ENCODE measurements at places on chromosomes 7 and 10. TPM values are rescaled to one million over a fixed set of nuclear protein-coding genes. Genes with fewer than 3 reads are reported as not detected.

Gene LGI1
- polyA plus RNA-seq = 0.89 TPM

Gene CYP2E1
- polyA plus RNA-seq = not detected

Gene CRYGN
- 0.17 TPM for polyA plus RNA-seq

Gene AKR1C8
- polyA plus RNA-seq = not detected

DNA sequence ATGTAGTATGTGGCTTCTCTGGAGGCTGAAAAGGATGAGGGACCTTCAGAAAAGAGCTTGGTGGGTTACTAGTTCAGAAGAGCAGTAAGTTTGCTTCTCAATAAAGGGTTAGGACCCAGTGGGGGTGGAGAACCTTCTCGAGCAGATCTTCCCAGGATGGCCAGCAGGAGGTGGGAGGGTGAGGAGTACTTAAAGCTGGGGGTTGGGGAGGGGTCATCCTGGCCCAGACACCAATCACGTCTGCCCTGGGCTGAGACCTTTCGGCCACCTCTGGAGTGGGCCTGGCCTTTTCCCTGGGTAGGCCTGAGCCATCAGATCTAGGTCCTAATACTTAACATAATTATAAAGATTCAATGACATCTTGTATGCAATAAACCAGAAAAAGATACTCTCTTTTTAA, 149.0 kb upstream of the TCF7L2 start:
- H3K4me1 ChIP-seq = no peaks in the 10 kb centered on the region
- DNase-seq = no peak
- no peaks in the 10 kb centered on the region for H3K36me3 ChIP-seq

DNA sequence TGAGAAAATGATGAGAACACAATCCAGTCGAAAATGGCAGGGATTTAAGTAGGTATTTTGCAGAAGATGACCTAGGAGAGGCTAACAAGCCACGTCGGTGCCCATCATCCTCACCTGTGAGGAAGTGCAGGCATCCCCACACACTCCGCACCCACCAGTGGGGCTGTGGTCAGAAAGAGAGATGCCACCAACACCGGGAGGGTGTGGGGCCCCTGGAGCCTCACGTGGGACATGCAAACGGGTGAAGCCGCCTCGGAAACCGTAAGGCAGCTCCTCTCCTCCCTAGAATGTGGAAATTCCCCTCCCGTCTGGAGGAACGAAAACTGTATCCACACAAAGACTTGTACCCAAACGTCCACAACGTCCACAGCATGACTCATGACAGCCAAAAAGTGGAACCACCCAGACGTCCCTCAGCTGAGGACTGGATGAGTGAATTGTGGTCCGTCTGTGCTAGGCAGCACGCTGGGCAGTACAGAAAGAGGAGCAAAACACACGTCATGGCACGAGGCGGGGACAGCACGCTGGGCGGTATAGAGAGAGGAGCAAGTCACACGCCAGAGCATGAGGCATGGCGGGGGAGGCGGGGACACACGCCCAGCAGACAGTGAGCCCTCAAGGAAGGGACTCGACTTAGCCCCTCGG, 246.0 kb downstream of the ELFN1 start:
- peaks cover 12% of the 10 kb centered on the region for H3K4me1 ChIP-seq
- no peaks in the 10 kb centered on the region for H3K36me3 ChIP-seq
- DNase-seq = no peak
- H3K27me3 ChIP-seq = no peaks in the 10 kb centered on the region
- no peak overlapping the region for H3K27ac ChIP-seq

- no peak overlapping the region for H3K4me3 ChIP-seq
- H3K4me1 ChIP-seq = no peaks in the 10 kb centered on the region
- DNase-seq = no peak
- no peaks in the 10 kb centered on the region for H3K27me3 ChIP-seq
Observed at GRCh38 chr7:139455789-139456188, 27.7 kb downstream of the KLRG2 start.

GRCh38 chr10:131786756-131787605, 113.8 kb upstream of the PPP2R2D start:
- no peak overlapping the region for H3K27ac ChIP-seq
- H3K36me3 ChIP-seq = no peaks in the 10 kb centered on the region
- no peak overlapping the region for H3K4me3 ChIP-seq
- no peaks in the 10 kb centered on the region for H3K4me1 ChIP-seq

- no peaks in the 10 kb centered on the region for H3K27me3 ChIP-seq
- H3K4me1 ChIP-seq = peaks cover 64% of the 10 kb centered on the region
- peak; percentile 94 for DNase-seq
Observed at GRCh38 chr10:97714401-97715258, 1.1 kb downstream of the MARVELD1 start.

GRCh38 chr7:18724318-18724717, 228.8 kb downstream of the HDAC9 start:
- no peak for DNase-seq
- no peak overlapping the region for H3K27ac ChIP-seq
- H3K27me3 ChIP-seq = no peaks in the 10 kb centered on the region
- no peaks in the 10 kb centered on the region for H3K36me3 ChIP-seq

GRCh38 chr10:72490951-72491350, 134.9 kb downstream of the MICU1 start:
- no peaks in the 10 kb centered on the region for H3K36me3 ChIP-seq
- H3K27ac ChIP-seq = no peak overlapping the region
- no peaks in the 10 kb centered on the region for H3K4me1 ChIP-seq
- no peaks in the 10 kb centered on the region for H3K27me3 ChIP-seq
- no peak for DNase-seq

- DNase-seq = peak; percentile 72
- no peaks in the 10 kb centered on the region for H3K4me1 ChIP-seq
- peak overlapping the region; percentile 35 for H3K4me3 ChIP-seq
- H3K27me3 ChIP-seq = peaks cover 20% of the 10 kb centered on the region
Observed at GRCh38 chr10:117216611-117217195, 19.4 kb downstream of the KCNK18 start.

DNA sequence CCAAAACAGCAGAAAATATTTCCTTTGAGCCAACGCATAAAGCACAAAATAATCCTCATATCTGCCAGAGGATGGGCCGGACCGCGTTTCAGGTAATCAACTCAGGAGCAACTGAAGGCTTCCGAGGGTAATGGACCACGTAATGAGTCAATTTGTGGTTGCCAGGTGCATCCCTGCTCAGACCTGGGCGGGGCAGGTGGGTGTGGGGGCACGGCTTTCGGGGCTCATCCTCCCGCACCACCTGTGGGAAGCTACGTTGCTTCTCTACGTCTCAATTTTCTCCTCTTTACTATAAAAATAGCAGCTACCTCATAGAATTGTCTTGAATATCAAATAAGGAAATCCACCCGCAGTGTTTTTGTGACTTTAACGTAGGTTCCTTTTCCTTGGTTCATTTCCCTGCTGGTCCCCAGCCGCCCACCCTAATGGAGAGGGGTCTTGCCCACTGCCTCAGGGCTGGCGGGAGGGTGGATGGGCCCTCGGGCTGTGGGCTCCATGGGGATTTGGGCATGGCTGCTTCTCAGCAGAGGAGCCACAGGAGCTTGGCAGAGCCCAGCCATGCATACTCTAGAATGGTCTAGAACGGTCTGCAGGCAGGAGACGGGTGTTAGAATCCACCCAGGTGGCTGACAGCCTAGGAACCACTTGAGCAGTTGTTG, 324.7 kb downstream of the ADARB2 start:
- no peak overlapping the region for H3K4me3 ChIP-seq
- H3K36me3 ChIP-seq = no peaks in the 10 kb centered on the region
- no peak for DNase-seq
- H3K4me1 ChIP-seq = no peaks in the 10 kb centered on the region
- H3K27me3 ChIP-seq = peaks cover 3% of the 10 kb centered on the region

DNA sequence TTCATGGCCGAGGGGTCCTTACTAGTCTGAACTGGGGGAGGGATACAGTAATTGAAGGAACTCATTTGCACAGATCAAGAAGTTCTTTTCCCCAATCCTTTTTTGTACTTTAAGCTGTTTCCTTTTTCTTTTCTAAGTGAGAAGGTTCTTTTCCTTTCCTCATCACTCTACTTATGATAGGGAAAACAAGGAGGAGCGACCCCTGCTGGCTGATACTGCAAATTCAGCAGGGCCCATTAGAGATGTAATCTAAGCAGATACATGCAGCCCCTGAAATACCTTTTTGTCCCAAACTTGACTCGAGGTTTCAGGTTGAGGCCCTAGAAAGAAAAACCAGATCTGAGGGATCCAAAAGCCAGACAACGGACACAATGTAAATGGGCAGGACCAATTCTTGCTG, 305.5 kb downstream of the DNAJB9 start:
- H3K36me3 ChIP-seq = no peaks in the 10 kb centered on the region
- no peak for DNase-seq
- H3K4me1 ChIP-seq = no peaks in the 10 kb centered on the region
- no peak overlapping the region for H3K27ac ChIP-seq

GRCh38 chr7:50613473-50613872, 48.3 kb upstream of the DDC start:
- peaks cover 7% of the 10 kb centered on the region for H3K36me3 ChIP-seq
- no peaks in the 10 kb centered on the region for H3K27me3 ChIP-seq
- peaks cover 17% of the 10 kb centered on the region for H3K4me1 ChIP-seq
- no peak overlapping the region for H3K4me3 ChIP-seq

GRCh38 chr10:70587045-70587658, 15.4 kb downstream of the PRF1 start:
- no peak overlapping the region for H3K27ac ChIP-seq
- no peak for DNase-seq
- no peak overlapping the region for H3K4me3 ChIP-seq
- H3K36me3 ChIP-seq = no peaks in the 10 kb centered on the region
- H3K4me1 ChIP-seq = no peaks in the 10 kb centered on the region
- H3K27me3 ChIP-seq = no peaks in the 10 kb centered on the region

DNA sequence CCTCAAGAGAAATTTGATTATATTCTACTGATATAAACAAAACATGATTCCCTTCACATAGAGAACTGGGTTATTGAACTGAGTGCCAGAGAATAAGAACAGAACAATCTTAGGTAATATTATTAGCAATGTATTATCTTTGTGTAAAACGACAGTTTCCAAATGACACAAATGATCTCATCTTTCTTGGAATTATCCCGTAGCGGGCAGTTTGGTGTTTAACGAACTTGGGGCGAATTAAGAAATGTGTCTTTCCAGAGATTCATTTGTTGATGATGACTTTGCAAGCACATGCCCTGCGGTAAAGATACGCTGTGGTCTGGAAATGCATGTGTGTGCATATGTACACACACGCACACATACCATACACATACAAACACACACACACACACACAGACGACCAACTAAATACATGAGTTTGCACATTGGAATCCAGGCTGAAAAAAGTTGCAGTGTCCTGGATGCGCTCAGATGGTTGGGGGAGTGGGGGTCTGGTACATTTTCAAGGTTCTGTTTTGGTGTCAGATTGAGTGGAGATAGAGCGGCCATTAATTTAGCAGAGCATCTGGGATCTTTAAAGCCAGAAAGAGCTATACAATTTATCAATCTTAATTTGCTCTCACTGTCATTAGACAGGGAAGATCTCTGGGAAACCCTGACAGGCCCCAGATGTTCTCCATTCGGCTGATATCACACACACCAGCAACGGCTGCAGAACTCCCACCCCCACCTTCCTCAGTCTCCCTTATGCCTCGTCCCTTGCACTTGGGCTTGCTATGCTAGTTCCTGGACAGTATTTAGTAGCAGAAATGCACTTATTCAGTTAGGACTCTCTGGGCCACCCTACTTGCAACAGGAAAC, 112.4 kb upstream of the FAM171A1 start:
- H3K4me1 ChIP-seq = no peaks in the 10 kb centered on the region
- H3K27me3 ChIP-seq = peaks cover 3% of the 10 kb centered on the region
- no peak overlapping the region for H3K4me3 ChIP-seq
- no peak for DNase-seq
- no peak overlapping the region for H3K27ac ChIP-seq

DNA sequence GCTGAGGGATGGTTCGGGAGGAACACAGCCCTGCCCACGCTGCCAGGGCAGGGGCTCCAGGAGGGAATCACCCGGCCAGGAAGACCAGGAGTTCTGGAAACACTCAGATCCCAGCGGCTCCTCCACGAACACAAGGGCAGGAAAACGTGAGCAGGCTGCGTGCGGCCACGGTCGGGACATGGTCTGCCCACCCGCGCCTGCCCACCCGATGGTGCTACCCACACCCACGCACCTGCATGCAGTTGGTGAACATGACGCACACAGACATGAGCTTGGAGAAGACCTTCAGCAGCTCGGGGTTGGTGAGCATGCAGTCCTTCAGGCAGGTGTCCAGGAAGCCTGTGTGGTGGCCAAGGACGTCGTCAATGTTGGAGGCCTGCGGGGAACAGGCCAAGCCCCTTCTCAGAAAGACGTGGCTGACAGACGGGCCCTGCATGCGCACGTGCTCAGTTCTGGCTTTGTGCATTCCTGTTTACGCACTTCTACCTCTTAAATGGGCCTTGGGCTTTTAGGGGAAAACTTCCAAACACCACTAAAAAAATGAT, 6.2 kb upstream of the ADAM8 start:
- DNase-seq = no peak
- no peak overlapping the region for H3K27ac ChIP-seq
- H3K4me1 ChIP-seq = no peaks in the 10 kb centered on the region
- no peaks in the 10 kb centered on the region for H3K27me3 ChIP-seq
- H3K4me3 ChIP-seq = no peak overlapping the region
